GM12878 (cell line): ENCODE measurements at places on chromosomes 2 and 18. TPM values are rescaled to one million over a fixed set of nuclear protein-coding genes. Genes with fewer than 3 reads are reported as not detected.

ST8SIA3 gene
- not detected in 2 replicates for polyA plus RNA-seq

GRCh38 chr2:156541229-156541628, 105.0 kb downstream of the GPD2 start:
- H3K27me3 ChIP-seq, result no peaks in the 10 kb centered on the region
- no peaks in the 10 kb centered on the region; the same call in none of the 2 replicates for H3K36me3 ChIP-seq
- no peak overlapping the region for H3K4me3 ChIP-seq
- DNase-seq, result no peak
- peaks cover 44% of the 10 kb centered on the region for H3K4me1 ChIP-seq

DNA sequence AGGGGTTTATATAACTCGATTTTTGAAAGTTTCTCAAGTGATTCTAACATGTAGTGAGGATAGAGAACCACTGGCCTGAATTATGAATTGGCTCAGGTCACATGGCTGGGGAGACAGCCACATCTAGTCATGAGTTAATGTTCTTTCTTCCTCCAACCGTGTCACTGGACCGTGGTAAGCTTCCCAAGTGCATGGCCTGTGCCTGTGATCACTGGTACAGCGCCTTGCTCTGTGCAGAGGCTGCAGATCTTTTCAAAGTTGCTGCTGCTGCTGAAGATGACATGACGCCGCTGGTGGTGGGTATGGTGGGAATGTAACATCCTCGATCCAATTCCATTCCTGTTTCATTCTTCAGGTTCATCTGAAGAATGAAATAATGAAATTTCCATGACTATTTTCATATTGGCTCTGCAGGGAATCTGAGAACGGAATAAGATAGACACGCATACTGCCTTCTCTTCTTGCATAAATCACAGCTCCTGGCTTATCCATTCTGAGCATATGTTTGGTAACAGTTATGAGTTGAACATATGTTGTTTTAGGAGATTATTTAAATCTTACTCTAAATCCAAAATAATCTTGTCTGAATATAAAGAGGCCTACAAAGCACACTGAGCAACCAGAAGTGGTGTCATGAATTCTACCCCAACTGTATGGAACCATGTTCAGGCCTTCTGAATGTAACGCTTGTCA, 100.5 kb upstream of the THSD7B start:
- DNase-seq, result no peak
- H3K27me3 ChIP-seq, result no peaks in the 10 kb centered on the region
- no peak overlapping the region for H3K27ac ChIP-seq
- H3K36me3 ChIP-seq, result no peaks in the 10 kb centered on the region

DNA sequence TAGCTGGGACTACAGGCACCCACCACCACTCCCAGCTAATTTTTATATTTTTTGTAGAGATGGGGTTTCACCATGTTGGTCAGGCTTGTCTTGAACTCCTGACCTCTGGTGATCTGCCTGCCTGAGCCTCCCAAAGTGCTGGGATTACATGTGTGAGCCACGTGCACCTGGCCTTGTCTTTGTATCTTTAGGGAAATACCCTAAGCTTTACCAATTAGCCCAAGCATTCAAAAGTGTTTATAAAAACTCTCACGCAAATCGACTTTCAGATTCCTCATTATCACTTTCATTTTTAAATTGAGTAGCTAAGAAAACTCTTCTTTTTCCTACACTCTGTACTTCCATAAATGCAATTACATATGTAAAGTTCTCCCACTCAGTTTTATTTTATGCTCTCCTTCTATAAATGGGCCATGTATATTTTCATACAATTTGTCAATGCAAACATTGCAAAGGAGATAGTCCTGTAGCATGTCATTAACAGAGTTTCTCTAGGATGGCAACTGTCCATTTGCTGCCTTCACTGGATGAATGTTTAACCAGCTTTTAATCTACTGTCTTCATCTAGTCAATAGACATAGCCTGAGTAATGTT, 326.2 kb upstream of the LRATD1 start:
- H3K27me3 ChIP-seq, result no peaks in the 10 kb centered on the region
- H3K4me3 ChIP-seq, result no peak overlapping the region
- peak; percentile 56 for DNase-seq
- H3K4me1 ChIP-seq, result peaks cover 10% of the 10 kb centered on the region; the same call in 1 of the 2 replicates
- H3K27ac ChIP-seq, result peak overlapping the region; percentile 38; the same call in 1 of the 2 replicates
- H3K36me3 ChIP-seq, result no peaks in the 10 kb centered on the region

- H3K27ac ChIP-seq, result no peak overlapping the region
- no peak for DNase-seq
- H3K27me3 ChIP-seq, result no peaks in the 10 kb centered on the region
- no peak overlapping the region for H3K4me3 ChIP-seq
- no peaks in the 10 kb centered on the region for H3K4me1 ChIP-seq
These were observed 401.1 kb upstream of the LRATD1 start for GRCh38 chr2:14231391-14231898.

RGPD3 gene
- 0.11 TPM in 1 of 2 replicates, not detected in the other for polyA plus RNA-seq

SCN3A gene
- not detected in 2 replicates for polyA plus RNA-seq

- H3K36me3 ChIP-seq, result no peaks in the 10 kb centered on the region
- H3K27me3 ChIP-seq, result no peaks in the 10 kb centered on the region
- H3K27ac ChIP-seq, result no peak overlapping the region
- no peak overlapping the region for H3K4me3 ChIP-seq
- no peaks in the 10 kb centered on the region for H3K4me1 ChIP-seq
These were observed 273.1 kb downstream of the TSN start for GRCh38 chr2:122028371-122029100.

DNA sequence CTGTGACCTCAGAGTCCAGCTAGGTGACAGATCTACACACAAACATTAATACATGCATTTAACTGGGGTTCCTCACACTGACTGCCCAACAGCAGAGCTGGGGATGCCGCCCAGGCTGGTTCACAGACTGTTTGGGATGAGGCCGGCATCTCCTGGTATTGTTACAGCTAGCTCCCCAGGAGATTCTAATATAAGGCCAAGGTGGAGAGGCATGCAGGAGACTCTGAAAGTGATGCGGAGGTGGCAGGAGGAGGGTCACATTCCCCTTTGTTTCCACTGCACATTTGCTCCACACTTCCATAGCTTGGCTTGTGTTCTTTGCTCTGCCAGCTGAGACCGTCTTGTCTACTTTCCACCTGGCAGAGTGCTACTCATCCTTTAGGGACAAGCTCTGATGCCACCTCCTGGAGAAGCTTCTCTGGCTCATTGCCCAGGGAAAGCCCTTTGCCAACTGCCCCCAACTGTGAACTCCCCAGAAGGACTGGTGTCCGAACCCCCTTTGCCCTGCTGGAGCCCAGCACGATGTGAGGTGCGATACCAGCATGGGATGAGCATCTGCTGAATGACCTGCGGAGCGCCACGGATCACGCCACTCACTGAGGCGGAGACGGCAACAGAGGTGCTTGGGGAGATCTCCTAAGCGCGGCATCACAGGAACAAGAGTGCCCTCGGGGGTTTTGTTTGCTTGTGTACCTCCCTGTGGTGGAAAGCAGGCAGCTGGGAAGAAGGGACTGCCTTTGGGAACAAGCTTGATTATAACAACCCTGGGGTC, 88.8 kb downstream of the UXS1 start:
- H3K27ac ChIP-seq, result no peak overlapping the region
- H3K36me3 ChIP-seq, result peaks cover 2% of the 10 kb centered on the region
- H3K27me3 ChIP-seq, result no peaks in the 10 kb centered on the region
- H3K4me1 ChIP-seq, result peaks cover 16% of the 10 kb centered on the region

- DNase-seq, result no peak
- no peak overlapping the region for H3K4me3 ChIP-seq
- H3K36me3 ChIP-seq, result no peaks in the 10 kb centered on the region
- H3K27me3 ChIP-seq, result no peaks in the 10 kb centered on the region
- no peak overlapping the region for H3K27ac ChIP-seq
These were observed 10.1 kb upstream of the RIOK3 start for GRCh38 chr18:23442958-23443357.

DNA sequence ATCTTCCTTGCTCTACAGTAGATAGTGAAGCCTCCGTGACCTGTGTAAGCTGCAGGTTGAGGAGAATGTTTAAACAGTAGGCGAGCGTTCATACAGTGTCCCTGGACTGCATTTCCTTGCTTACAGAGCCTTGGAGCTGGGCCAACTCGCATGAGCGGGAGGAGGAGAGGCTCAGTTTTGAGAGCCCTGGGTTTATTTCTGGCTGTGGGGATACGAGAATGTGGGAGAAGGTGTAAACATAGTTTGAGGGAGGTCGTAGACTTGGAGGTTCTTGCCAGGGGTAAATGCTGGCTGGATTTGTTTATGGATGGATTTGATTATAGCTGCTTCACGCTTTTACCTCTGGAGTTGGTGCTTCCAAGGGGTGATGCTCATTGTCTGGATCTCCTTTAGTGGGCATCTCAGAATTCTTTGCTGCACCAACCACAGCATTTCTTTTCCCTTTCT, 20.8 kb downstream of the CRIM1 start:
- no peak overlapping the region for H3K27ac ChIP-seq
- H3K4me1 ChIP-seq, result no peaks in the 10 kb centered on the region
- no peak overlapping the region for H3K4me3 ChIP-seq
- DNase-seq, result no peak
- H3K27me3 ChIP-seq, result no peaks in the 10 kb centered on the region; the same call in 1 of the 2 replicates
- no peaks in the 10 kb centered on the region for H3K36me3 ChIP-seq

CCNT2 gene
- 12.6 and 16.5 TPM in 2 replicates for polyA plus RNA-seq

DNA sequence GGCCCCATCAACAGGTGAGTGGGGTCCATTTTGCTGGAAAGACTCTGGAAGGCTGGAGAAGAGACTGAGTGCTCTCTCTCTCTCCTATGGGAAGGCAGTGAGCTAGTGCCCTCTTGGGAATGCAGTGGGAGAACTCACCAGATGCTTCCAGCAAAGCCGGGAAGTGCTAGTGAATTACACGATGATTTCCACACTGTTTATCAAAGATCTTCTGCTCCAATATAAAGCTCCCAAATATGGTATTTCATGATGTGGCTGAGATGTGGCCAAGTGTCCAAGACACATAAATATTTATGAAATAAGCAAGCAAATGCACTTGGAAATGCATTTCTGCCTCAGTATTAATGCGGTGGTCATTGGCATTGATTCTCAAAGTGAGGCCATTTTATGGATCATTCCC, 135.9 kb downstream of the VAPA start:
- no peak overlapping the region for H3K27ac ChIP-seq
- H3K27me3 ChIP-seq, result no peaks in the 10 kb centered on the region; the same call in 1 of the 2 replicates
- no peak overlapping the region for H3K4me3 ChIP-seq
- no peaks in the 10 kb centered on the region for H3K36me3 ChIP-seq
- H3K4me1 ChIP-seq, result no peaks in the 10 kb centered on the region
- DNase-seq, result no peak

KYNU gene
- 31.3 and 35.3 TPM in 2 replicates for polyA plus RNA-seq

GRCh38 chr18:64276311-64277090, 127.6 kb upstream of the LINC00305 start:
- H3K27me3 ChIP-seq, result no peaks in the 10 kb centered on the region
- DNase-seq, result no peak
- H3K27ac ChIP-seq, result no peak overlapping the region
- no peaks in the 10 kb centered on the region for H3K4me1 ChIP-seq
- H3K36me3 ChIP-seq, result no peaks in the 10 kb centered on the region
- H3K4me3 ChIP-seq, result no peak overlapping the region

DNA sequence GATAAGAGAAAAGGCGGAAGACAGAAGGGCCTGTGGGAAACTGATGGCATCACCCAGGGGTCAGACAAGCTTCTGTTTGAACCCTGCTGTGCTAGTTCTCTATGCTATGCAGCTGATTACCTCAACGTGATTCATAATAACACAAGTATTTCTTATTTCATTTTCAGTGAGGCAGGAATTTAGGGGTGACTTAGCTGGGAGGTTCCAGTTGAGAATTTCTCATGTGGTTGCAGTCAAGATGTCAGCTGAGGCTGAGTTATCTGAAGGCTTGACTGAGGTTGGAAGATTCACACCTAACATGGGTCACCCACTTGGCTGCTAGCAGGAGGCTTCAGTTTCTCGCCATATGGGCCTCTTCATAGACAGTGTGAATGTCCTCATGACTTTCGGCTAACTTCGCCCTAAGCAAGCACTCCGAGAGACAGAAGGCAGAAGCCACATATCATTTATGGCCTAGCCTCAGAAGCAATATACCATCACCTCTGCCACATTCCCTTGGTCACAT, 34.0 kb upstream of the TMEM131 start:
- H3K36me3 ChIP-seq, result no peaks in the 10 kb centered on the region
- peaks cover 34% of the 10 kb centered on the region for H3K4me1 ChIP-seq
- no peak overlapping the region for H3K4me3 ChIP-seq
- no peak overlapping the region for H3K27ac ChIP-seq

SMAD7 gene
- polyA plus RNA-seq, result 2.0 and 2.2 TPM in 2 replicates

RIT2 gene
- polyA plus RNA-seq, result not detected in 2 replicates

- H3K4me3 ChIP-seq, result no peak overlapping the region
- H3K27me3 ChIP-seq, result no peaks in the 10 kb centered on the region
- H3K4me1 ChIP-seq, result no peaks in the 10 kb centered on the region
- no peak overlapping the region for H3K27ac ChIP-seq
- no peak for DNase-seq
- no peaks in the 10 kb centered on the region; the same call in 1 of the 2 replicates for H3K36me3 ChIP-seq
These were observed 32.9 kb downstream of the STEAP3 start for GRCh38 chr2:119256582-119256921.

DNA sequence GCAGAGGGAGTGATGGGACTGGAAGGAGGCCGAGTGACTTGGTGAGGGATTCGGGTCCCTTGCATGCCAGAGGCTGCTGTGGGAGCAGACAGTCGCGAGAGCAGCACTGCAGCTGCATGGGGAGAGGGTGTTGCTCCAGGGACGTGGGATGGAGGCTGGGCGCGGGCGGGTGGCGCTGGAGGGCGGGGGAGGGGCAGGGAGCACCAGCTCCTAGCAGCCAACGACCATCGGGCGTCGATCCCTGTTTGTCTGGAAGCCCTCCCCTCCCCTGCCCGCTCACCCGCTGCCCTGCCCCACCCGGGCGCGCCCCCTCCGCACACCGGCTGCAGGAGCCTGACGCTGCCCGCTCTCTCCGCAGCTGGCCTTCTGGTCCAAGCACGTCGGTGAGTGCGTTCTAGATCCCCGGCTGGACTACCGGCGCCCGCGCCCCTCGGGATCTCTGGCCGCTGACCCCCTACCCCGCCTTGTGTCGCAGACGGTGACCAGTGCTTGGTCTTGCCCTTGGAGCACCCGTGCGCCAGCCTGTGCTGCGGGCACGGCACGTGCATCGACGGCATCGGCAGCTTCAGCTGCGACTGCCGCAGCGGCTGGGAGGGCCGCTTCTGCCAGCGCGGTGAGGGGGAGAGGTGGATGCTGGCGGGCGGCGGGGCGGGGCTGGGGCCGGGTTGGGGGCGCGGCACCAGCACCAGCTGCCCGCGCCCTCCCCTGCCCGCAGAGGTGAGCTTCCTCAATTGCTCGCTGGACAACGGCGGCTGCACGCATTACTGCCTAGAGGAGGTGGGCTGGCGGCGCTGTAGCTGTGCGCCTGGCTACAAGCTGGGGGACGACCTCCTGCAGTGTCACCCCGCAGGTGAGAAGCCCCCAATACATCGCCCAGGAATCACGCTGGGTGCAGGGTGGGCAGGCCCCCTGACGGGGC, 4.6 kb downstream of the PROC start:
- H3K4me1 ChIP-seq, result no peaks in the 10 kb centered on the region
- no peak overlapping the region for H3K27ac ChIP-seq
- peaks cover 4% of the 10 kb centered on the region for H3K27me3 ChIP-seq
- H3K4me3 ChIP-seq, result no peak overlapping the region
- no peak for DNase-seq

GRCh38 chr18:11146947-11147345, 2.4 kb downstream of the PIEZO2 start:
- H3K27me3 ChIP-seq, result no peaks in the 10 kb centered on the region
- peak overlapping the region; percentile 95 for H3K4me3 ChIP-seq
- no peak for DNase-seq
- H3K36me3 ChIP-seq, result no peaks in the 10 kb centered on the region

CNTNAP5 gene
- not detected in 2 replicates for polyA plus RNA-seq

NAT8 gene
- polyA plus RNA-seq, result not detected in 2 replicates

ZNF385B gene
- polyA plus RNA-seq, result not detected in 2 replicates
